Panc1 (cell line): ENCODE measurements at places on chromosomes 5 and 9.

GRCh38 chr9:96084331-96084734 lies 208.8 kb downstream of the ERCC6L2 start:
- DNase-seq, result no peak

DNA sequence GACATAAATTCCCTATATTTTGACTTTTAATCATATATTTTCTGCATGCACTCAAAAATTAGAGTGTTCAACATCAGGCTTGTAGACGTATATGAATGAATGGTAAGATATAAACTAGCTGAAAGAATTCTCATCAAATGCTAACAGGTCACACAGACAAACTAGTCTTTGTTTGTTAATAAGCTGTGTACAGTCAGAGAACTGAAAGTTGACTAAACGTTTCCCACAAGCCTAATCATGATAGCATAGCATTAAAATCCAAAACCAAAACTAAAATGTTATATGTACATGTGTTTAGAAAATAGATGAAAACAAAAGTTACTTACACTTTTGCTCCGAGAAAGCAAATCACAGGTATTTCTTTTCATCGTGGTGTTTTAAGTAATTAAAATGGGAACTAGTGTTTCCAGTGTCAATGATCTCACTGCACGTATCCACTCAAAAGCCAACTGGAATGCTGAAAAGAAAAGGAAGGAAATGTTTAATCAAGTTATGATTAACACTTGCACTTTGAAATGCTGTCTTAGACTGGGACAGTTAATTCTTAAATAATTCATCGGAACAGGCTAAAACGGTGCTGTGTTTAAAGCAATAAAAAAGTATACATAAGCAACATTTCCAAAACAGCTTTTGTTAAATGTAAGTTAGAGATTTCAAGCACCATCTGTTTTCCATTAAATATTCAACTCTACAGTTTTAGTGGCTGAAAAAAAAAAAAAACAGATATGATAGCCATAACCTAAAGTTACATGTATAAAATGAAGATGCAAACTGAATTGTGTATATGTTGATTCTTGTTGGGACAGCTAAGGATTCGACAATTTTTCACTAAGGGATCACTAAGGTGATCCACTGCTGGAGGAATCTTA lies 291.9 kb upstream of the PDE4D start:
- DNase-seq, result no peak

DNA sequence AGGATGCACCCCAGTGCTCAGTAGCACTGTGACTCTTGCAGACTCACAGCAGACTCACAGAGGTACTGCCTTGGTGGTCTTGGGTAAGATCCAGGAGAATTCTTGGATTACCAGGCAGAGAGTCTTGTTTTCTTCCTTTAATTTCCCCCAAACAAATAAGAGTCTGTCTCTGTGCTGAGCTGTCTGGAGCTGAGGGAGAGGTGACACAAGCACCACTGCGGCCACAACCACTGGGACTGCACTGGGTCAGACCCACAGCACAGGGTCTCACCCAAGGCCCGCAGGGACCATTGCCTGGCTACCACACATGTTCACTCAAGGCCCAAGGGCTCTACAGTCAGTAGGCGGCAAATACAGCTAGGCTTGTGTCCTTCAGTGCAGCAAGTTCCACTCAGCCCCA lies 11.4 kb upstream of the YTHDC2 start:
- no peak for DNase-seq

DNA sequence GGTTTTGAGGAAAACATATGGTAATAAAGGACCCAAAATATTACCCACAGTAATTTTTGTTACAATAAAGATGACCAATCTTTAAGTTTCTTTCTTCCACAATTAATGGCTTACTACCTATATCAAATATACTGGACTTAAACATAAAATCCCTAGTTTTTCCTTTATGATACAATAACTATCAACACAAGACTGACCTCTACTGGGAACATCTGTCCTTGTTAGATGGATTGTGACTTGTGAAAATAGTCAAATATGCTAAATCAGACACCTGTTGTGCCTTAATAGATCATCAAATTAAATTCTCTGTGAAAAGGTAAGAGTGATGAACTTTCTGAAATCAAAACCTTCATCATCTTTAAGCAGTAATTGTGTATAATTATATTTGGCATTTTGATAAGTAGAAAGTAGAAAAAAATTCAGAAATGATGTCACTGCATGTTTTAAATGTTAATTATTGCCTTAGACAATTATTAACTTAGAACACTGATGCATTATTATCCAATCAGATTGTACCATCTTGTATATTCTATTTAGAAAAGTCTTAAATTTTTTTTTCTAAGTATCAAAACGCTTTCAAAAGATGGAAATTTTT lies 113.6 kb downstream of the DEPDC1B start:
- DNase-seq, result no peak

GRCh38 chr5:81631124-81631523 lies 119.8 kb downstream of the SSBP2 start:
- no peak for DNase-seq

- no peak for DNase-seq
Measured at GRCh38 chr5:82594097-82594496, 315.9 kb upstream of the RPS23 start.

DNA sequence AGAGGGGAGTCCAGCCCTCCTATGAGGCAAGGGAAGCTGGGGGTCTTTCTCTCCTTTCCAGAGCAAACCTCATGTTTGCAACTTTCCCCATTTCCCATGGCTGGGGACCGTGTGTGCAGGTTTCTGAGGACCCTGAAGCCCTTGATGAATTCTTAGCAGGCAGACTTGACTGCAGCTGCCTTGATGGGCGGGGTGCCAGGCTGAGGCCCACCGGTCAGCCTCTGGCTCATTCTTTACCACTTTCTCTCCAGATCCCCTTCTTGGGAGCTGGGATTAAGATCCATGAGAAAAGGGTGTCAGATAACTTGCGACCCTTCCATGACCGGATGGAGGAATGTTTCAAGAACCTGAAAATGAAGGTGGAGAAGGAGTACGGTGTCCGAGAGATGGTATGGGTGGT lies 30.0 kb upstream of the FOXI1 start:
- no peak for DNase-seq
